ENCODE measurements at places on chromosomes 7 and 10.

GRCh38 chr7:135390829-135391228 lies 119.1 kb downstream of the CNOT4 start:
- peak; percentile 32 for DNase-seq

- no peak for DNase-seq
These were observed 220.9 kb upstream of the PLXDC2 start for GRCh38 chr10:19595212-19595845.

GRCh38 chr7:153607354-153607753 lies 444.8 kb upstream of the DPP6 start:
- no peak for DNase-seq

- DNase-seq: no peak
These were observed 38.1 kb upstream of the HBP1 start for GRCh38 chr7:107130487-107131220.

DNA sequence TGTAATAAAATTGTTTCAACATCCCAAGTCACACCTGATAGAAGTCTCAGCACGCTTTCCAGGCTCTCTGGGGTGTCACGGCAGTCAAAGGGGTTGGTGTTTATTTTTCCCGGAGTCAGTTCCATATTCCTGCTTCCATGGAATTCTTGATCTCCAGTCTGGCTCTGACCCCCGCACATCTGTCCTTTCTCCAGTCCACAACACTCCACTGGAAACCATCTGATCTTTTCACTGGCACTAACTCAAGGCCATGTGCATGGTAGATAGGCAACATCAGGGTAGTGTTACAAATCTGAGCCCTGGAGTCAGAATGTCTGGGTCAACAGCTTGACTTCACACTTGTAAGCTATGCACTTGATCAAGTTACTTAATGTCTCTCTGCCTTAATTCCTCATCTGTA lies 176.2 kb downstream of the WDR11 start:
- no peak for DNase-seq

DNA sequence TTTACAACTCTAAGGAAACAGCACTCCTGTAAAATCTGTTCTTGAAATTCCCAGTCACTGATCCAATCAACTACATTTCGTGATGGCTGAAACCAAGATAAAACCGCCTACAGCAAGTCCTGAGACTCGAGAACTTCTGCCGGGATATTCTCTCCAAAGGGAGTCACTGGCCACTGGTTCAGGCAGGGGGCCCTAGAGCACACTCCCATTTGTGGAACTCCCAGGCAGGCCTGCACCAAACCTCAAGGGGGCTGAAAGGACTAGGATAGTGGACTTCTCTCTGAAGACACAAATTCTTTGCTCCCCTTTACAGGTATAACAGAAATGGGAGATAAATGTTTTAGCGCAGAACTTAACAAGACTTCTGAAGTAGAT lies 16.3 kb downstream of the CYTH3 start:
- DNase-seq: no peak

DNA sequence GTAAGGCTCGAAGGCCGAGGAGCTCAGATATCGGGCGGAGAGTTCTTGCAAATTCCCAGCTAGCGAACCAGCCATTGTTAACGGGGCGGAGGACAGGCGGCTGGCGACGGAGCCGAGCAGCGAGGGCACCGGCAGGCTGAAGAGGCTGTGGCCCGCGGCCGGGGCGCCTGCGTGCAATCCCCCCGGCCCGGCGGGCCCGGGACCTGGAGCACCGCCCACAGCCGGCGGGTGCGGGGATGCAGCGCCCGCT lies 4.1 kb downstream of the VAX1 start:
- DNase-seq: no peak

GRCh38 chr10:129787557-129787956 lies 176.5 kb downstream of the EBF3 start:
- no peak for DNase-seq

- no peak for DNase-seq
These were observed 45.5 kb upstream of the ABLIM1 start for GRCh38 chr10:114703377-114704107.

DNA sequence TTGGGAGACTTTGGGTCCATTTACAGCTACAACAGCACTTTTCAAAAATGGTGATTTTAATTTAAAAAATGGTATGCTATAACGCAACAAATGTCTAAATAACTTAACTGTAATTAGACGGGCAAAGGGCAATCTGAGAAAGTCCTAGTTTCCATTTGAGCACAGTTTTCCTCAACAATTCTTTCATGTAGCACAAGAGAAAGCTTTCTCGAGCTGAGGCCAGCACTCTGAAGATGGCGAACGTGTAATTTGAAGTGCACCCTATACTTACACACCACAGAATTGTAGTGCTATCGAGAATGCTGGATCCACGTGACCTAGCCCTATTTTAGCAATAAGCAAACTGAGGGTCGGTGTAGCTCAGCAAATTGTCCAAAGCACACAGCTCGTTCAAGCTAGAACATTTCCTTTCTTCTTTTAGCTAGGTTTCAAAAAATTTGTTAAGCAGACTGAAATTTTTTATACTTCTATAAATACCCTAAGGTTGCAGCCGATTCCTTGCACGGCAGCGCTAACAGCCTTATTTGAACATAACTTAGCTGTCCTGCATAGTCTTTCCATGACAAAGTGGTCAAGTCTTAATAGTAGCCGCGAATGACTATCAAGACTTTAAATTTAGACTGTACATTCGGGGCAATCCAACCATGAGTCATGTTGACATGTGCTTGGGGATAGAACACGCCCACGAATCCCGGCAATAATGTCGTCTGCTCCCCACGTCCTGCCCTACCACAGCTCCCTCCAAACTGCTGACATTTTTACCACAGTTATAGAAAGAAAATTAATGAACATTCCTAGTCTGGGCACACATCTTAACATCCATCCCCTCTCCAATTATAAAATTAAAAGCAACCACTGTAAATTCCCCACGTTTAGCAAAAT lies 10.0 kb downstream of the KLF6 start:
- DNase-seq: no peak

- DNase-seq: no peak
These were observed 33.5 kb upstream of the SLC26A3 start for GRCh38 chr7:107836237-107837144.

DNA sequence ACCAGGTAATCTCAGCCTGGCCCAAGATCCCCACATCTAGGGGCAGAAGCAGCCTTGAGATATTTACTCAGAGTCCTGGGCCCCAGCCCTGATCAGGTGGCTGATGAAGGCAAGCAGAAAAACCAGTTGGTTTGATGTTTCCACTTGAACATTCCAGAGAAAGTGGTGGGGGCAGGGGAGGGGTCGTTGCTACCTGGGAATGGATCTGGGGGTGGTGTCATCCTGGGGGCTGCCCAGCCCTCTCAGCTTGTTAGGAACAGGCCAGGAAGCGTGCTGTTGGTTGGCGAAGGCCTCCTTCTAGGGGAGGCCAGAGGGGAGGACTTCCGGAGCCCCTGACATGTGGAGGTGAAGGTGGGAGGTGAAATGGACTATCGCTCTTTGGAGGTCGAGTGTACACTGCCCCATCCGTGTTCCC lies 3.7 kb upstream of the ABHD11 start:
- DNase-seq: peak; percentile 78

GRCh38 chr10:106863549-106863948 lies 301.0 kb downstream of the SORCS1 start:
- no peak for DNase-seq

DNA sequence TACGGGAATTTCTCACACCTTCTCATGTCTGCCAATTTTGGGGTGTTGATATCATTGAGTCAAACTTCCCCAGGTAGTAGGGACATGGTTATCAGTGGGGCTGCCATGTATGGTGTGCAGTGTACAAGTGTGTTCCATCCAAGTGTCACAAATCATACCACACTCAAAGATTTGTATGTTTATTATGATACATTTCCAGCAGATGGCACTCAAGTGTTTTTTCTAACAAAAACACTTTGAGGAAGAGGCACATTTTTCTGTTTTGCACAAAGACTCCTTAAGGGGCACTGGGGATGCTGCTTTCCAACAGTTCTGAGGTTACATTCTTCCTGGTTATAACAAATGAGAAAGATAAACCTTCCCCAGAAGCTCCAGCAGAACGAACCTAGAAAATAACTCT lies 414.5 kb downstream of the REEP3 start:
- no peak for DNase-seq

GRCh38 chr10:79127151-79127961 lies 58.6 kb downstream of the ZMIZ1 start:
- DNase-seq: no peak

DNA sequence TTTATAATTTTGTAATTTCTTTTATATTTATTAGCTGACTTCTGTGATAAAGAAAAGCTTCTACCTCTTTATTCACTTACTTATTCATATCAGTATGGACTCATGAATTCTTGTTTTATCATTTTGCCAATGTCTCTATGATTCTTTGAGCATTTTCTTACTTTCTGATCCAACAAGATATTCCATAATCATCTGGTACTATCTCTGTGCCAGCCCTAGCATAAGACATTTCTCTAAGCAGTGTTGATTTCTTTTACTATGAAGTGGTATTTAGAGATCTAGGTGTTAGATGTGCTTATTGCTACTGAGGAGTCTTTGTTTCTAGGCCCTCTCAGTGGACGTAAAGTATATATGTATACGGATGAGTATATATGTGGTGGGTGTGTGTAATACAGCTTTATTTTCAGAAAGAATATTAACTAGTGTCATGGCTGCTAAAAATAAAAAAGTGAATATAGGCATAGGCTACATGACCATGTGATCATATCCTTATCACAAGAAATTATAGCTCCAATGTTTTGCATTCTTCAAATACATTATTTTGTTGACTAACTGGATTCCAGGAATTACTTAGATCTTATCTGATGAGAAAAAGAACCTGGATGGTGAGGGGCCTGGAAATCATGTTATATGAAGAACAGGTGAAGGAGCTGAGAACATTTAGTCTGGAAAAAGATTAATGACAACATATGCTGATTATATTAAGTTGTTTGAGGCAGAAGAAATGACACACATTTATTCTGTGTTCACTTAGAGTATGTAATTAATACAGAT lies 13.1 kb downstream of the PHTF2 start:
- no peak for DNase-seq

GRCh38 chr10:126519185-126519584 lies 130.9 kb upstream of the ADAM12 start:
- no peak for DNase-seq

DNA sequence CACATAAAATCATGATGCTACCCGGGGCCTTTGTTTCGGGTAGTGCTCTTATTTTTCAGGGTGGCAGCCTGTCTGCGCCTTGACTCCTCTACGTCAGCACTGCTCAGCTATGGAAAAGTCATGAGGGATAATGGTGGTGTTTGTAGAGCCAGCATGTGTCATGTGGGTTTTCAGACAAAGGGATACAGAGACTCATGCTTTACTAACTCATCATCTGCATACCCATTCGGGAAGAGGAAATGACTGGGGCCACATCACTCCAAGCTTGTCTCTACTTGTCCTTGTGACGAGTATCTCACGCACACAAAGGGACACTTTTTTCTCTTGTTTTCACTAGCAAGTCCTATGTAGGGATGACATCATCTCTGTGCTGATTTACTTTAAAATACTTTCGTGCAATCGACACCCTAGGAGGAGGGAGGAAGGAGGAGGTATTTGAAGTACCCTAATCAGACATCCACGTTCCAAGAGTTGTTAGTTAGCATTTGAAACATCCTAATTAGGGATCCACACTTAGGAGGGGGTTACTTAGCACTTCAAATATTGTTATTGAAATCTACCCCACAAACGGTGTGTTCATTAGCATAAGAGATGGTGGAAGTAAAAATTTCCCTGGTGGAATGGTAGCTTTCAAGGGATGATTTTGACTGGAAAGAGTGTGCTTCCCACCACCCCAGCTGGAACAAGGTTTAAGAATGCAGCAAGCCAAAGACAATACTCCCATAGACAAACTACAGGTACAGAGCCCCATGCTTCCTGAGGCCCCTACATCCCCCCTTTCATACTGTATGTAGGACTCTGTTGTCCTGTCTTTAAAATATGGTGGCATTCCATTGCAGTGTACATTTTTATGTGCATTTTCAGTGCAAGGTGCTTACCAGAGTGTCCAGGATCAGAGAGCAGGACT lies 52.0 kb downstream of the THNSL1 start:
- DNase-seq: no peak

GRCh38 chr7:105097619-105098018 lies 83.6 kb downstream of the KMT2E start:
- peak; percentile 6 for DNase-seq

DNA sequence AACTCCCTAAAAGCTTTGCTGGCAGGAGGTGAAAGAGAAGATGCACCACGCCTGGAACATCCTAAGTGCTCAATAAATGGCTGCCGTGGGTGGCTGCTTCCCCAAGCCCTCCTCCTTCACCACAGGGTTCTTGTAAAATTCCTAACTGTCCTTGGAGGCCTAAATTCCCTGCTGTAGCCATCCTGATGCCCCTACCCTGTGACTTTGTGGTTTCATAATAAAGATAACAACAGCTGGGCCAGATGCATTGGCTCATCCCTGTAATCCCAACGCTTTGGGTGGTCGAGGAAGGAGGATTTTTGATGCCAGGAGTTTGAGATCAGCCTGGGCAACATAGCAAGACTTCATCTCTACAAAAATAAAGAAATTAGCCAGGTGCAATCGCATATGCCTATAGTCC lies 341.8 kb downstream of the ANKRD30A start:
- no peak for DNase-seq

DNA sequence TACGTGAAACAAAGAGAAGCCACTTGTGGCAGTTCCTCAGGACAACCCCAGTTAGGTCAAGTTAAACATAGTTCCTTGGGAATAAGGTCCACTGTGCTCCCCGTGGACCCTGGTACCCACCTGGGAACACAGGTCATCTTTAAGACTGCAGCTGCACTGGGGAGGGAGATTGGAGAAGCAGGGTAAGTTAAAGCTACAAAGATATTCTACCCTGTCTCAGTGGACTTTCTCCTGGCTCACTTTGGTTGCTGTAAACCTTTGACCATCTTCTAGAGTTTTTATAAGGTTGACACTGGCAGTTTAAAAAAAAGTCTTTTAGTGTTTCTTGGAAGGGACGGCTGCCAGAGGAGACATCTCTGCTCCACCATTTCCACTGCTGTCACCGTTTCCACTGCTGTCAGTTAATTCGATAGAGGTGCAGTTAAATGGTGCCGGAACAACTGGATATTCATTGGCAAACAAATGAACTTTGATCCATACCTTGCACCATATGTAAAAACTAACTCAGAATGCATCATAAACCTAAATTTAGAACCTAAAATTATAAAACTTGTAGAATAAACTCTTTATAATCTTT lies 42.5 kb downstream of the LMTK2 start:
- DNase-seq: no peak

GRCh38 chr7:148241700-148242293 lies 348.8 kb upstream of the C7orf33 start:
- no peak for DNase-seq

GRCh38 chr7:34225193-34225592 lies 319.9 kb downstream of the BMPER start:
- DNase-seq: no peak

Measured in NCI-H2029 treated with DMSO at 0.1 percent for 48 hours (cell line).